GM20000 (cell line): ENCODE measurements at places on chromosomes 1 and 21.

- no peak for DNase-seq
Observed at GRCh38 chr1:115142616-115143015, 53.3 kb upstream of the TSPAN2 start.

DNA sequence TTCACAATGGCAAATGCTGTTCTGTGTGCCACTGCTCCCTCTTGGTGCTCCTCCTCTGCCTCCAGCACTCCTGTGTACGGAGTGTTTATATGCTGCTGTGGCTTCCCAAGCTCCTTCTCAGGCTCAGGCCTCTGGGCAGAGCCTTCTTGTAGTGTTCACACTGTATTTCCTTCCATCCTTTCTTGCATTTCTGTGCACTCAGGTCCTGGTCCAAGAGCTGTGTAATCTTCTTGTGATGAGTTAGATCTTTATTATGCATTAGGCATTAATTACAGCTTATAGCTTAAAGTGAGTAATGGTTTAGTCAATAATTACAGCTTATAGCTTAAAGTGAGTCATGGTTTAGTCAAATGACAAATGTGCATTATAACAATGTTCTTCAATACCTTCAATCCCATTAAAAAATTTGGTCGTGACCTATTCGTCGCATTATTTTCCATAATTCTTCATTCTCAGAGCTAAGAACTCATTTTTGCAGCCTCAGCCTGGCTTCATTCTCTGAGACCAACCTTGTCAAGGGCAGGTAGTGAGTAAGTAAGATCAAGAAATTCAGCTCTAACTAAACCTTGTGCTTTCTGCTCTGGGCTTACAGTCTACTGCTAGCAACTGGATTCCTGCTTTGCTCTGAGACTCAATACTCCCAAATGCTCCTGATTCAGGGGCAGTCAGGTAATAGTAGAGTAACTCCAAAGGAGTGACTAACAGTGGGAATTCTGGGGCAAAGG, 154.5 kb upstream of the SPAG17 start:
- DNase-seq = no peak

- DNase-seq = no peak
Observed at GRCh38 chr1:205301205-205301821, 20.2 kb downstream of the NUAK2 start.

DNA sequence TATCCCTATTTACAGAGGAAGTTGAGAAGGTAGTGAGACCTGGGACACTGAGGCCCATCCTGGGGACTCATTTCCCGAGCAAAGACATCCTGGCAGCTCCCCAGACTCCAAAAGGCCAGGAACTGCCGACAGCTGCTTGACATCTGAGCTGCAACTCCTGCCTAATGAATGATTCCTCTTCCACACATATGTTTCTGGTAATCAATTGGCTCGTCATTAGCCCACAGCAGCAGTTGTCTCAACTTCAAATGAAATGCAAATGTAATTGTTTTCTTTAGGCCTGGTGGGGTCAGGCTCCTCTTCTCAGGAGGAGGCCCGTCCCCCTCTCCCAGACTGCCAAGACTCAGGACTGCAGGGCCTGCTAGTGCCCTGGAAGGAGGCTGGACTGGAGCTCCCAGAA, 61.8 kb upstream of the DISP3 start:
- DNase-seq = no peak

DNA sequence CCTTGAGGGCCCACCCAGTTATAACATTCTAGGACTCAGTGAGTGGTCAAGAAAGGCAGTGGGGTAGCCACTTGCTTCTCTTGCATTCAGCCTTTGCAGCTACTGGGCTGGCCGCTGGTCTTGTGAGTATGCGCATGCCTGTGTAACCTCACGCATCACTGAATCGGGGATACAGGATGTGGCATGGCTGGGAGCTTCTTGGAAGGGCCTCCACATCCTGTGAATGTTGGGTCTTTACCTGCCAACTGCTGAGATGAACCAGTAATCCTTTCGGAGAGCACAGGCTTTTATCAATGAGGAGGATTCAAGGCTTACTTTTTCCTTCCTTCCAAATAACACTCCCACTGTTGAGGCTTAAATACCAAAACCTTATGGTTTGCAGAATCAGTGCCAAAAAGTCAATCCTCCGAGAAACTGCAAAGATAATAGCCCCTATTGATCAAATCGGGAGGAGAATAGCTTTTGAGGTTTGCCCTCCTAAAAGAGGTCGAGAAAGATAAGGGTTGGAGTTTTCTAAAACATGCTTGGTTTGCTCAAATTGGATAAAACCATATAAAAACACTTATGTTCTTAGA, 198.9 kb upstream of the UBE2U start:
- DNase-seq = no peak
